ENCODE measurements at places on chromosomes 6 and 20.

DNA sequence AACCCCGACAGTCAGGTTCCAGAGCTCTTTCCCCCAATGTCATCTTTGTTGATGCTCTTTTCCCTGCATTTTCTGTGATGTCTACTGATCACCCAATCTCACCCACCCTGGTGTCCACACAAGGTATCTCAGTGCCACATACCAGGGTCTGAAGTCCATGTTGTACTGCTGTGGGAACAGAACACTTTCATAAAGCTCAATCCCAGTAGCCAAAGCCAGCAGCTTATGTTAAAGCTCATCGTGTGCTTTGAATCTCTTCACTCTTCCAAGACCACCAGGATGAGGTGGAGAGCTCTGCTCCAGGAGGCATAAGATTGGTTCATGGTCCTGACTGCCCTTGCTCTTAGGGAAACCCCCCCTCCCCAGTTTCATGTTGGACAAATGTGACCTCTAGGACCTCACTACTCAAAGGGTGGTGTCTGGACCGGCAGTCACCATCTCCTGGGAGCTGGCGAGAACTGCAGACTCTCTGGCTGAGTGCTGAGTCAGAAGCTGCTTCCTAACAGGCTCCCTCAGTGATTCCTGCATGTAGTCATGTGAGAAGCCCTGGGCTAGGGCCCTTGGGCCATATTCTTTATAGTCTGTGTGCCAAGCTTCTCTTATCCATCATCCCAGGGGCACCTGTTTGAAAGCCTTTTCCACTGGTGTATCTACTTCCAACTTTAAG is 13.4 kb upstream of the CPNE5 start:
- DNase-seq = peak; percentile 79

DNA sequence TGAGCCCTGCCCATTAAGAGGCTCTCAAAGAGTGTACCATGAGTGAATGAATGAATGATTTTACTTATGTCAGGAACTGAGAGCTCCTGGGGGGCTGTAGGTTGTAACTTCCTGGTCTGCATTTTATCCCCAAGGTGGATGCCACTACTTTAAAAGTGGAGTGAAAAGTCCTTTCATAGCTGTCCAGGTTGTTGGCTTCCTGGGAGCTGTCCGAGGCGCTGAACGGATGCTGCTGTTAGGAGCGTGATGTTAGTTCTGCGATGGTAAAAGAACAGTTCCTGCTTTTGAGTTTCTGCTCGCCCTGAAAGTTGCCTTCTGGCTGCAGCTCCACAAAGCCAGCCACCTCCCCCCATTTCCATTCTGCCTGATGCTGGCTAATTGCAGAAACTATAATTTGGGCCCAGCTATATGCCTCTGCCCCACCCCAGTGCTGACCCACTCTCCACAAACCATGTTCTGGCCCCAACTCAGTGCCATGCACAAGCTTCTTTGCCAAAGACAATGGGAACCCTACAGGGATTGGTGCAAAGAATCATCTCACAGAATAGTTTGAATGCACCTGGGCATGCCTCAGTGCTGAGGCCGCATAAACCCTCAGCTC is 330.9 kb upstream of the CDH4 start:
- no peak for DNase-seq

GRCh38 chr6:8875986-8876385 is 440.6 kb upstream of the SLC35B3 start:
- DNase-seq = no peak

DNA sequence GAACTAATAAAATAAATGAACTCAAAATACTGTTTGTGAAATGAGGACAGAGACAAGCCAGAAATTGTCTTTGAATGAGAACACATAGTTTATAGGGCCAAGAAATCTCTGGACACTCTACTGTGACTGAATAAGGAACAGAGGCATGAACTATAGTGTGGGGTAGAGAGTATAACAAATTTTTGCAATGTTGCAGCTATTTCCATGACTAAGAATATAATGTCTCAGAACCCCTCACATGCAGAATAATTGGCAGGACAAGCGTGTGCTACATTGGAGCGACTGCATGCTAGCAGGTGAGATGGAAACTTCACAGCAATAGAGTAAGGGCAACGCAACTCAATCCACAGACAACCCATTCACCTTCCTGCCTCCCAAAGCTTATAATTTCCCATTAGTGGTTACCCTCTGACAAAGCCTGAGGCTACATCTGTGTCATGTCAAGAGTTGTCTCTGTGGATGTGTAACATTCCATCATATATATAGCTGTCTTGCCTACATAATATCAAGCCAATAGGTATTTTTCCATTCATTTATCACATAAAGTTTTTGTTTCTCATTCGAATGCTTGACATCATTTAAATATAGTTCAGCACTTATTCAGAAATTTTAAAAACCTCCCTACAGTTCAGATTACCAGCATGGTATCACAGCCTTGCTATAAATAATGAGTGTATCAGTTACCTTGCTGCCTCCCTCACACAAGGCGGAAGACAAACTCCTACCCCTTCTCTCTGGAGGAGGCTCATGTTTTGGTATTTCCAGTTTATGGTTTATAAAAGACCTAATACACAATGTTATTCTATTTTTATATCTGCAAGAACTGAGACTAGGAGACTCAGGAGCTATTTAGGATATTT is 47.9 kb upstream of the ECHDC1 start:
- DNase-seq = no peak

DNA sequence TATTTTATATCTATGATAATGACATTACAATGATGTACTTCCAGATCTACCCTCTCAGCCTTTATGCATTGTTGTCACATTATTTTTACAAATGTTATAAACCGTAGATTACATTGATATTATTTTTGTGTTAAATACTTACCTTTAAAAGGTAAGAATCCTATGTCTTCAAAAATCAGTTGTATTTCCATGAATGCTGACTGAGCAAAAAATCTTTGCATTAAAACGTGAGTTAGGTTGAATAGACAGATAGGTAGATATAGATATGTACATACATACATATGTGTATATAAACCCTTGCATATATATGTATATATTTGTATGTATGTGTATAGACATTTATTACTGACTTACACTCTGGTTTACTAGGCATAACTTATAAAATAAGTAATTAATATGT is 558.2 kb downstream of the CDH26 start:
- no peak for DNase-seq

DNA sequence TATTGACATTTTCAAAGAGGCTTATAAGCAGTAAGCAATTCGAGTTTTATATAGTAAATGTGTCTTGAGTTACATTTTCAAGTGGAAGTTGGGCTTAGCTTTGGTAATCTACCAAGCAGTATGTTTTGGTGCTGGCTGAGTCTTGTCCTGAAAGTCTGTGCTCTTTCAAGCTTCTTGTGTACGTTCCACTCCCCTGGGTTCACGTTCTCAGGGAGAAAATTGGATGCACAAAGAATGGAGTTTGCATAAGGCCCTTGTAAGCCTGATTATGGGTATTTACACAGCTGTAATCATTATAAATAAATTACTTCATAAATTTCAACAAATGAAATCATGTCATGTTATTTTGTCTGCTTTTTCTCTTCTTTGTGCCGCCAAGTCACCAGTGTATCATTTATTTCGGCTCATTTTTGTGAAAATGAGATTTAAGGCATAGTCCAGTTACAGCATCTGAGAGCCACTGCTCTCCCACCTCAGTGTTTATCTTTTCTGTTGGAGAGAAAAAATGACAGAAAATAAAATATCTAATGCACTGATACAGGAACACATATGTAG is 262.5 kb downstream of the BTBD3 start:
- no peak for DNase-seq

- no peak for DNase-seq
Measured at GRCh38 chr6:40135491-40136072, 201.3 kb upstream of the MOCS1 start.

DNA sequence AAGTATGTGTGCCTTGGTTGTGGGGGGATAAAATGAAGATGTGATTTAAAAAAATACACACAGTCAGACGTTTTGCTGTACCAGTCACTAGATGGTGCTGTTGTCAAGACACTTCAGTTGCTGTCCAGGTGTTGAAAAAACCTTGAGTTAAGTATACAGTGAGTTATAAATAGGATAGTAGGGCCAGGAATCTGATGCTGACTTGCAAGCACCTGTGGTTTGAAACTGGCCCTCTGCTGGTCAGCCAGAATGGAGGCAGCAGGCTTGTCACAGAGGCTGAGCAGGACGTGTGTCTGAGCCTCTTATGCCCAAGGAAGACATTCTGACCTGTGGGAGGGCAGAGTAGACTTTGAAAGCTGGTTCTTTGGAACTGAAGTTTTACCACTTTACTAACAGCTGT is 27.8 kb downstream of the RNF8 start:
- no peak for DNase-seq

DNA sequence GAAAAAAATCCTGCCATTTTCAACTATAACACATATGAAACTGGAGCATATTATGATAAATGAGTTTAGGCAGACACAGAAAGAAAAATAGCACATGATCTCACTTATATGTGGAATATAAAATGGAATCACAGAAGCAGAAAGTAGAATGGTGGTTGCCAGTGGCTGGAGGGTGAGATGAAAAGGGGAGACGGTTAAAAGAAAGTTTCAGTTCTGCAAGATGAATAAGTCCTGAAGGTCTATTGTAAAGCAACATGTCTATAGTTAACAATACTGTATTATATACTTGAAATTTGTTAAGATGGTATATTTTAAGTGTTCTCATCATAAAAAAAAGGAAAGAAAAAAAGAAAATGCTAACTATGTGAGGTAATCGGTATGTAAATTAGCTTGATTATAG is 503.9 kb downstream of the EPHA7 start:
- no peak for DNase-seq

- DNase-seq = no peak
Measured at GRCh38 chr6:29685718-29686326, 4.9 kb upstream of the ZFP57 start.

- peak; percentile 73 for DNase-seq
Measured at GRCh38 chr6:44229376-44230033, 6.1 kb downstream of the SLC29A1 start.

DNA sequence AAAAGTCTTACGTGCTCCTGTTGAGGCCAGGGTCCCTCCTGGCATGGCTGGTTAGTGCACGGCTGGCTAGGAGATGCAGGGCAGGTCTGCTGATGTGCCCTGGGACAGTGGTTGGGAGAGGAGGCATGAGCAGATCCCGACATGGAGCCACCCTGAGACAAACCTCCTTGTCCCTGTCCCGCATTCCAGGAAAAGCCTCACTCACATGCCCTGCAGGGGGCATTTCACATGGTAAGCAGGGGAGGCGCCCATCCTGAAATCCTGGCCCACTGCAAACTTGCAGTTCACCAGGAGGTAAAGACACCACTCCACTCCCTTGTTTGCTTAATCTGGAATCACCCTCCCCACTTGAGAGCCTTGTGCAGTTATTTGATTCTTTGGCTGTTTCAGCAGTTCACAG is 116.7 kb upstream of the SLC24A3 start:
- no peak for DNase-seq

DNA sequence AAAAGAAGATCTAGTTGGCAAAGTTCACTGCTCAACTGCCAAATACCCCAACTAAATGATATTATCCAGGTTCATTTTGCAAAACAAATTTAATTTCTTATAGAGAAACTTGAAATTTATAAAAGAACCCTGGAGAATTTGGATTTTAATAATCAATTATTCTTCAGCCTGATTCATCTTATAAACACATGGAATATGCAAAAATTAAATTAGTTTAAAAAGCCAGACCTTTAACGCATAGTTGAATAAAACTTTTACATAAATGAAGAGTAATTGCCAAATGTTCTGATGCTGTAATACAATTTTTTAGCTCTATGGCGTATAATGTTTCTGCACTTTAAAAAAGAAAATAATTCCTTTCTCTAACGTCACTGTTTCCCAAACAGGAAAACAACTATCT is 33.2 kb upstream of the ANKRD60 start:
- DNase-seq = no peak

DNA sequence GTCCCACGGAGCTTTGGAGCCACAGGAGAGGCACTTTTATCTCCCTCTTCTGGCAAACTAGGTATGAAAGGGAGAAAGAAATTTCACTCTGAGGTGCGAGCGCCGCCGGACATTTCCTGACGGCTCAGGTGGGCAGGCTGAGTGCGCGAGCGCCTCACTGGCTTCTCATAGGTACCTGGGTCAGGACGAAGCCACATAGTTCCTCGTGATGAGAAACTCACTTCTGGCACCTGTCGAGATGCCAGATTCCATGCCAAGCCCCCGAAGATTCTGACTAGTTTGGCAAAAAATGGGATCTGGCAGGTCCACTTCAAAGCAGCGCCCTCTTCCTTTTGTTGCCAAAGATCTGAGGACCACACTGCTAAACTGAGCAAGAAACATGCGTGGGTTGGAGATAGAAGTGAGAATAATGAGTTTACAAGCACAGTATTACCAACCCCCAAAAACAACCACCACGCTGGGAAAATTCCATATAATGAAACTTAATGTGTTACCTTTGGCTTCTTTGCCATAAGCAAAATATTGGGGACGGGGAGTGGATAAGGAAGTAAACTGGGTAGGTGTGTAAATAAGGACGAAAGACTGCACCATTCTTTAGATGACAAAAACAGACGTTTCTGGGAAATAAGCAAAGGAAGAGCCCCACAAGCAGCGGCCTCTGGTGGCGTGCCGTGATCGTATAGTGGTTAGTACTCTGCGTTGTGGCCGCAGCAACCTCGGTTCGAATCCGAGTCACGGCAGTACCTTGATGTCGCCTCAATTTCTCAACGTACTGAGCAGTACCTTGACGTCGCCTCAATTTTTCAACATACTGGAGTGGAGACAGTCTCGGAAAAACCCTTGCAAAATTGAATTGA is 89.8 kb upstream of the PRSS16 start:
- no peak for DNase-seq
